ENCODE measurements at places on chromosomes 5 and 9.

DNA sequence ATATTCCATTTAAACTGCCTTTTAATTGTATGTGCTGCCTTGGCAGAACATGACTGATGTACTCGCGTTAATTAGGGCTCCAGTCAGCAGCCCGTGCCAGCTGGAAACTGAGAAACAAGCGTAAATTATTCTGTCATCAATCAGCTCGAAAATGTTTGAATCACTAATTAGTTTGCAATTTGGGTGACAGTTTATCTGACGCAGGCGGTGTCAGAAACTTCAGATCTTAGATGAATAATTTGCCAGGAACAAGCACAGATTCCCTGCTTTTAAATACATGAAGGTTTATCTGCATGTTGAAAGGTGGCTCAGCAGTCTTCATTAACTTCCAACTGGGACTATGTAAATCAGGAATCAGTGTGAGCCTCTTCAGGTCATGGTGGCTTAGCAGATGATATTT is 176.0 kb upstream of the TLE4 start:
- DNase-seq, result no peak

GRCh38 chr5:36575361-36575781 is 31.0 kb upstream of the SLC1A3 start:
- DNase-seq, result no peak

- no peak for DNase-seq
Measured at GRCh38 chr9:87556821-87557220, 59.2 kb downstream of the DAPK1 start.

DNA sequence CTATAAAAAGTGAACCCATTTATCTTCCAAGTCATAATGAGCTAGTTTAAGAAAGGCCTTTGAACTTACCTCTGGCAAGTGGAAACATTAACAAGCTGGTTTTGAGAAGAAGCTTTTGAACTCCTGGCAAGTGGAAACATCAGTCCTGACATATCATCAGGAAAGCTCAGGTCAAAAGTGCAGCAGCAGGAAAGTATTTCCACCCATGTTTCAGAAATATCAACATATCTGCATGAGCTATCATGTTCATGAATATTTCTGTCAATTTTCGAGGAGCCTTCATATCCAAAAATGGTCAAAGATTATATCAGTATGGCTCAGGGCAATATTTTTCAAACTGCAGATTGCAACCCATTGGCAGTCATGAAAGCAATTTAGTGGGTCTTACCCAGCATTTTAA is 133.9 kb downstream of the PLK2 start:
- no peak for DNase-seq

- DNase-seq, result peak; percentile 16
Measured at GRCh38 chr9:7216004-7216841, 458.4 kb downstream of the KDM4C start.

- DNase-seq, result no peak
Measured at GRCh38 chr9:21634951-21635350, 152.8 kb upstream of the IFNE start.

GRCh38 chr9:132144708-132145365 is 17.0 kb upstream of the NTNG2 start:
- DNase-seq, result no peak

- no peak for DNase-seq
Measured at GRCh38 chr5:145362266-145362665, 472.9 kb downstream of the PRELID2 start.

DNA sequence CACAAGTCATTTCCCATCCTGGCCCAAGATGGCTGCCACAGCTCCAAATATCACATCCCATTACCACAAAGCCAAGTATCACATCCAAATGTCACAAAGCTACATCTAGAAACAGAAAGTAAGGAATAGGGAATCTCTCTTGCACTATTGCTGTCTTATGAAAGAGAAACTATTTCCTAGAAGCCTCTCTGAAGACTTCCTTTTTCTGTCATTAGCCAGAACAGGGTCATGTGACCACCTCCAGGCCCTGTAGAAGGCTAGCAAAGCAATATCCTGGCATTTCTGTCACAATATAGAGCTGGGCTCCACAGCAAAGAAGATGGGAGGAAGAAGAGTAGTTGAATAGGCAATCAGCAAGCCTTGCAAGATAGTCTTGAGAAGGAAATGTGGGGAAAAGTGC is 99.2 kb downstream of the SH3TC2 start:
- DNase-seq, result no peak

GRCh38 chr5:148455185-148455584 is 71.4 kb downstream of the FBXO38 start:
- no peak for DNase-seq

Data from CD4-positive, alpha-beta T cell treated with Interleukin-17A for 1 hour (primary cell).